ENCODE measurements at places on chromosomes 12 and 14.

GRCh38 chr12:113244047-113244460, 22.8 kb downstream of the TPCN1 start:
- ATAC-seq, result peak; percentile 27

DNA sequence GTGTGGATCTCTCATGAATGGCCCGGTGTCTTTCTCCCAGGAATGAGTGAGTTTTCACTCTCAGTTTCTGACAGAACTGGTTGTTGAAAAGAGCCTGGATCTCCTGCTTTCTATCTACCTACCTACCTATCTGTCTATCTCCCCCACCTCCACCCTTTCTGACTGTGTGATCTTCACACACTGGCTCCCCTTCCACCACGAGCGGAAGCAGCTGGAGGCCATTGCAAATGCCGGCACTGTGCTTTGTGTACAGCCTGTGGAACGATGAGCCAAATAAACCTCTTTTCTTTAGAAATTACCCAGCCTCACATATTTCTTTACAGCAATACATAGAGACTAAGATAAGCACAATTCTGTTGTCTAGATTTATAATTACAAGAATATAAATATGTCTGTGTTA, 7.2 kb downstream of the GSKIP start:
- ATAC-seq, result no peak

- ATAC-seq, result no peak
These were observed 166.7 kb upstream of the LHX5 start for GRCh38 chr12:113638460-113638775.

DNA sequence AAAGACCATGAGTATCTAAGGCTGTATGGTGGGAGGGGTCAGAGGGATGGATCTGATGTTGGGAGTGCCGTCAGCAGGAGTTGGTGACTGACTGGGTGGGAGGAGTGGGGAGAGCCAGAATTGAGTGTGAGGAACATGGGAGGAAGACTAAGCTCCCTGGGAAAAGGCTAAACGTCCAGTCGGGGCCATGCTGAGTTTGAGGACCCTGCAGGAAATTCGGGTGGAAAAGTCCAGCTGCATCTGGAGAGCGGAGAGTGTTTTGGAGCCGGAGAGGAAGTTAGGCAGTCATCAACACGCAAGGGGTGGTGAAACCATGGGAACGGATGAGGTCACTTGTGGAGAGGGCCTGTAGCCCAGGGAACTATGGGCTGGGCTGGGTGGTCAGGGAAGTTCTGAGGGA, 60.9 kb downstream of the ELK3 start:
- no peak for ATAC-seq

DNA sequence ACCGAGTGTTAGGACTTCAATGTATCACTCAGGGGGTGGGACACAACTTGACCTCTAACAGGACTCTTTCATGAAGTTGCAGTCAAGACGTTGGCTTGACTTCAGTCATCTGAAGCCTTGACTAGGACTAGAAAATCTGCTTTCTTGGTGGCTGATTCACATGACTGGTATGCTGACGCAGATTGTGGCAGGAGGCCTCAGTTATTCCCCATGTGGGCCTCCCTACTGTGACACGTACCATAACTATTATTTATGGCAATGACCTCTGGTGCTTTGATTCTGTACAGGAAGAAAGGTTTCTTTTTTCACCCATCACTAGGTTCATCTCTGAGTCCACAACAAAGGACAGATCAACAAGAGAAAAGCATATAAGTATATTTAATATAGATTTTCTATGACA, 270.4 kb downstream of the NEDD1 start:
- no peak for ATAC-seq

GRCh38 chr12:65602610-65603295, 221.5 kb upstream of the HMGA2 start:
- ATAC-seq, result peak; percentile 86

DNA sequence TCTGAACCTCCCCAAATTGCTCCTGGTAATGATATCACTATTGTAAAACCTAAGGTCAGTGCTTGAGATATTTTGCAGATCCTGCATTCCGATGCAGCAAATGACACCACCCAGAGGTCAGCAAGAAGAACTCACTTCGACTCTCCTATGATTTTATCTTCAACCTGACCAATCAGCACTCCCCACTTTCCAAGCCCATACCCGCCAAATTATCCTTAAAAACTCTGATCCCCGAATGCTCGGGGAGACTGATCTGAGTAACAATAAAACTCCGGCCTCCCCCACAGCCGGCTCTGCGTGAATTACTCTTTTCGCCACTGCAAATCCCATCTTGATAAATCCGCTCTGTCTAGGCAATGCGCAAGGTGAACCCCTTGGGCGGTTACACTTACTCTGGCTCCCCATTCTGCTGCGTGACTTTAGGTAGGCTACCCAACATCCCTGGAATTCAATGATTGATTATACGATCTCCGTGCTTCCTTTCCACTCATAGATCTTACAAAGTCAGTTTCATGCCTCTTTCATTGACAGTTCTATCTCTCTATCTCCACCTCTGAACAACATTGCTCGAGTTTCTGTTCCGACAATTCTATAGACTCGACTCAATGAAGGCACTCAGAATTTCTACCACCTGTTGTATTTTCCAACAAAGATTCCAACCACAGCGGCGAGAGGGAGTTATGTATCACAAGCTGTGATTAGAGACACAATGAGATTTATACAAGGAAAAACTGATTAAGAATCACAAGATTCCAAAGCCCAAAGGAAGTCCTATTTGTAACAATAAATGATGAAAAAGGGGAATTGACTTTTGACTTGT, 939 bp downstream of the NPC2 start:
- ATAC-seq, result peak; percentile 12
